Eye (tissue), 1 donor: ENCODE measurements at places on chromosomes 12 and 14.

DNA sequence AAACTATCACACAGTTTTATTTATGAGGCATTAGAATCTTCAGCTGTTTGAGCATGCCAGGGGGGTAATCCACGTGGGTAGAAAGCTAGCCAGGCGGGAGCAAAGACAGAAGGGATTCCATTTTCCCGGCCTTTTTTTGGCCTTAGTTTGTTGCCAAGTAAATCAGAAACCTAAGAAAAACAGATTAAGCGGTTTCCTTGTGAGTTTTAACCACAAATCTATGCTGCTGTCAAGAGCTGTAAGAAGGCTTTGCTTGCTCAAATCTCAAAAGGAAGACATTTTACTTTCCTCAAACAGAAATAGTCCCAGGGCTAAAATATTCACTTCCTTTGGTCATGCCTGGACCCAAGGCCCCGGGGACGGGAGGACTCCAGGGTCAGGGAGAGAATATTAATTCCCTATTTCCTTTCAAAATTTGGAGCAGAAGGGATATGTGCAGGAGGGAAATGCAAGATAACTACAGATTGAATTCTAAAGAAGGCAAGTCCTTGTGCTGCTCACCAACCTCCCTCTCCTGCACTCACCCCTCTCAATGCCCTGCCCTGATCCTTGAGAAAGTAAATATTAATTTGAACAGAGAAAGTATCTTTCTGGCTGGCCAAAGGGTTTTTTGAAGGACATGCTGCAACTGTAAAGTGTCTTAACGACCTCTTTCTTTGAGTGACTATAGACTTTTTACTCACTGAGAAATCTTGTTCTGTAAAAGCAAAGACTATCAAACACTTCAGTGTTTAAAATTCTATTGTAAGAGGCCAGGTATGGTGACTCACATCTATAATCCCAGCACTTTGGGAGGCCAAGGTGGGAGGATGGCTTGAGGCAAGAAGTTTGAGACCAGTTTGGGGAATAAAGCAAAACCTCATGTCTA, 75.7 kb downstream of the HSD17B6 start:
- DNase-seq: peak; percentile 24

GRCh38 chr14:51444353-51445000, 204.4 kb downstream of the TMX1 start:
- DNase-seq: no peak

GRCh38 chr12:52054231-52054832, 3.1 kb downstream of the NR4A1 start:
- DNase-seq: no peak

DNA sequence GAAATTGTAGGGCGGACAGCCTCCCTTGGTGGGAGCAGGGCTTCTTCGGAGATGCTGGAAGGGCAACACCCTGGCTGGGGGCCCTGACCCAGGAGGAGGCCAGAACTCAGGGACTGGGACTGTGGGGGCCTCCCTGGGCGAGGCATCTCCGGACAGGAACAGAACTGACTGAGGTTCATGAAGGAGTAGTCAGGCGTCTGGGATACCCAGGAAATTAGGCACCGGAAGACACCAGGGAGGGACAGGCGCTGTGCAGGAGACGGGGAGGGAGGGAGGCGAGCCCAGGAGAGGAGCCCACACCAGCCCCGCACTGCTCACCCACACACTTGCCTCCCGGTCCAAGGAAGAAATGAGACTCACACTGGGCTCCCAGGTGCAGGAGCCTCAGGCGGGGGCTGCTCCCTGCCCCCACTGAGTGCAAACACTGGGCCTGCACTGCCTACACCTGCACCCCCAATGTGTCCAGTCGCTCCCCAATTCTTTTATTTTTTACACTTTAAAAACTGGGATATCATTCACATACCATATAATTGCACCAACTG, 262.6 kb upstream of the SFSWAP start:
- DNase-seq: no peak

DNA sequence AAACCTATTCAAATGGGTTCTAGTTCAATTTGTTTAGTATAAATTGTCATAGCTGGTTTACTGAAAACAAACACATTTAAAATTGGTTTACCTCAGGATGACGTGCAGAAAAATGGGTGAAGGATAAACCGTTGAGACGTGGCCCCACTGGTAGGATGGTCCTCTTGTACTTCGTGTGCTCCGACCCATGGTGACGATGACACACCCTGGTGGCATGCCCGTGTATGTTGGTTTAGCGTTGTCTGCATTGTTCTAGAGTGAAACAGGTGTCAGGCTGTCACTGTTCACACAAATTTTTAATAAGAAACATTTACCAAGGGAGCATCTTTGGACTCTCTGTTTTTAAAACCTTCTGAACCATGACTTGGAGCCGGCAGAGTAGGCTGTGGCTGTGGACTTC, 8.3 kb downstream of the CALM1 start:
- no peak for DNase-seq

GRCh38 chr12:124704619-124705018, 137.2 kb upstream of the NCOR2 start:
- no peak for DNase-seq

- DNase-seq: peak; percentile 54
These were observed 275.0 kb upstream of the G2E3 start for GRCh38 chr14:30283822-30284446.

- no peak for DNase-seq
These were observed 2.8 kb upstream of the KCNH3 start for GRCh38 chr12:49535921-49536525.

- no peak for DNase-seq
These were observed 148.8 kb upstream of the EGLN3 start for GRCh38 chr14:34099635-34100034.

GRCh38 chr12:124335426-124336183, 40.7 kb downstream of the RFLNA start:
- DNase-seq: no peak

DNA sequence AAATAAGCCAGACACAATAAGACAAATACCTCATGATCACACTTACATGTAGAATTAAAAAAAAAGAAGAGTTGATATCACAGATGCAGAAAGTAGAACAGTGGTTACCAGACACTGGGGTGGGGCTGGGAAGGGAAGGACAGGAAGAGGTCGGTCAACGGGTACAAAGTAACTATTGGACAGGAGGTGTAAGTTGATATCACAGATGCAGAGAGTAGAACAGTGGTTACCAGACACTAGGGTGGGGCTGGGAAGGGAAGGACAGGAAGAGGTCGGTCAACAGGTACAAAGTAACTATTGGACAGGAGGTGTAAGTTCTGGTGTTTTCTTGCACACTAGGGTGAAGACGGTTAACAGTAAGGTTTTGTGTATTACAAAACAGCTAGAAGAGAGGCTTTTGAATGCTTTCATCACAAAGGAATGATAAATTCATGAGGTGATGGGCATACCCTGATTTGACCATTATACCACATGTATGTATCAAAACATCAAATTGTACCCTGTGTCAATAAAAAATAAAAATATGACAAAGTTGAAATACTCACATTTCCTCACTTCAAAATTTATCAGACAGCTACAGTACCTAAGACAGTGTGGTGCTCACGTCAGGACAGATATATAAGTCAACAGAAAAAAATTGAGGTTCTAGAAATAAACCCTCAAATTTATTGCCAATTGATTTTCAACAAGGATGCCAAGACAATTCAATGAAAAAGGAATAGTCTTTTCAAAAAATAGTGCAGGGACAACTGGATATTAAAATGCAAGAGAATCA, 32.8 kb downstream of the GALC start:
- DNase-seq: no peak

GRCh38 chr14:51121096-51121495, 26.2 kb upstream of the TRIM9 start:
- no peak for DNase-seq

GRCh38 chr14:64185184-64185583, 109.0 kb downstream of the ESR2 start:
- no peak for DNase-seq

- DNase-seq: no peak
These were observed 6.8 kb upstream of the LEMD3 start for GRCh38 chr12:65162609-65163008.

DNA sequence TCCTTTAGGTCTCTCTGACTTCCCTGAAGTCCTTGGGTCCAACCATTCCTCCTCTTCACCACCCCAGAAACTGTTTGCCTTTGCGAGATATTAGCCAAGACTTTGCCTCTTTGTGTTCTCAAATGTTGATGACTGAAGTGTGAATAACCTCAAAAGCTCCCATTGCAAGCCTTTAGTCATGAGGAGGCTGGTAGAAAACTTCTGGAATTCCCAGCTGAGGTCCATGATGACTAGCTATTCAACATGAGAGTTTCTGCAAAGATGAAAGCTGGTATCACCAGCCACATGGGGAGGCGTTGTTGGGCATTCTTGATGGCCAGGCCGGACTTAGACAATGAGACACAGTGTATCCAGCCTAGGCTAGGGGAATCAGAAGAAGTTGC, 111.7 kb downstream of the TBX5 start:
- DNase-seq: no peak

DNA sequence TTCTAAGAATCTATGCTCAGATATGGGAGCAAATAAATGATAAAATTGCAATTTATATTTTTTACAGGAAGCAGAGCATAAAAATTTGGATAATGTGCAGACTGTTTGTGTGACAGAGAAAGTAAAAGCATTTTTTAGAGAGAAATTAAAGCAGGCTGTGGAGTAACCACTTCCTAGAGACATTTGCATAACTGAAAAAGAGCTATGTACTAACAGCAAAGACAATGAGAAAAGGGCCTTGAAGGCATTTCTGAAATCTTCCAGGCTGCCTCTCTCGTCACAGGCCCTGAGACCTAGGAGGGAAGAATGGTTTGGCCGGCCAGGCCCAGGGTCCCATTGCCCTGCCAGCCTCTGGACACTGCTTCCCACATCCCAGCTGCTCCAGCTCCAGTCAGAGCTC, 247.2 kb downstream of the ALX1 start:
- no peak for DNase-seq

GRCh38 chr14:50060871-50061663, 55.3 kb downstream of the VCPKMT start:
- DNase-seq: peak; percentile 68

DNA sequence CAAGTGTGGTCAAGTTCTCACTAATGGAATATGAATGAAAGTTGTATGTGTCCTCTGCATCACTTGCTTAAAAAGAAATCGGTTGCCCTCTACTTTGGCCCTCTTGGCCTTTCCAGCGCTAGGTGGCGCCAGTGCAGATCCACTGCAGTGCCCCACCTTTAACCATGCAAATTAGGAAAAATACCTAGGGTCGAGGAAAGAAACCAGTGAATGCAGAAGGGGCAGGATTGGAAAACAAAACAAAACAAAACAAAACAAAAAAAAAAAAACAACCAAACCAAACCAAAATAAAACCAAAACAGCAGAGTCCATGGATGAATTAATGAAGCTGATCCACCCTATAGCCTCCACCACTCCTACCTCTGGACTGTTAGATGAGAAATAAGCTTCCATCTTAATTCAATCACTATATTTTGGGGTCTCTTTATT, 12.9 kb upstream of the NEMF start:
- DNase-seq: peak; percentile 86

- DNase-seq: no peak
These were observed 512.1 kb downstream of the DIO2 start for GRCh38 chr14:79699206-79699605.

DNA sequence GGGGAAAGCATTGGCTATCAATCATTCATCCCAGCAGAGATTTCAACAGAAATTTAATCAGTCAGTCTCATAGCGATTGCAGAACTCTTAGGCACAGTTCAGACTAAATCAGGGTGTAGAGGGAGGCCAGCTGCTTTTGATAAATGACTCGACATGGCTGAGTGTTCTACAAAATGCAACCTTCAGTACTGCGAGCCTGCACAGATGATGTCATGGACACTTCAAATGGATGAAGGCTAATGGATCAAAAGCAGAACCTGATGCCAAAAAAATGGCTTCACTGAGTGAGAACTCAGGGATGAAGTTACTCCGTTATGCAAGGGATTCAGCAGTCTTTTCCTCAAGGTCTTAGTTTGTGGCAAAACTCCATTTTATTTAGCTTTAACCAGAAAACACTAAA, 167.3 kb downstream of the DACT1 start:
- peak; percentile 44 for DNase-seq

DNA sequence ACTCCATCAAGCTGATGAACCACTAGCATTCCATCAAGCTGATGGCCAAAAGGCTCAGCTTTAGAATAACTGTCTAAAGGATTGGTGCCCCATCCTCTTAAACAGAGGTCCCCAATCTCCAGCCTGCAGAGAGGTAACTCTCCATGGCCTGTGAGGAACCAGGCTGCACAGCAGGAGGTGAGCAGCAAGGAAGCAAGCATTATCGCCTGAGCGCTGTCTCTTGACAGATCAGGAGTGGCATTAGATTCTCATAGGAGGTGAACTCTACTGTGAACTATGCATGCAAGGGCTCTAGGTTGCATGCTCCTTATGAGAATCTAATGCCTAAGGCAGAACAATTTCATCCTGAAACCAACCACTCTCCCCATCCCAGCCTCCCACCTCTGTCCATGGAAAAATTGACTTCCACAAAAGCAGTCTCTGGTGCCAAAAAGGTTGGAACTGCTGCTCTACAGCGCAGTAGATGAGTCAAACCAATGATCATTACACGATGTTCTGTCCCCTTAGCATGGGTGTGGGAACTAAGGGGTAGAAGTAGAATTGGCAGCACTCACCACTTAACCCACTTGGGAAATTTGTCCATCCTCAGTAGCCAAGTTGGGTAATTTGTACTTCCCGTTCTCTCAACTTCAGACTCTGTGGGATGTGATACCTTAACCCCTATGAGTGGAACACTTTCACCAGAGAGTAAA, 66.9 kb downstream of the ANKS1B start:
- peak; percentile 55 for DNase-seq

DNA sequence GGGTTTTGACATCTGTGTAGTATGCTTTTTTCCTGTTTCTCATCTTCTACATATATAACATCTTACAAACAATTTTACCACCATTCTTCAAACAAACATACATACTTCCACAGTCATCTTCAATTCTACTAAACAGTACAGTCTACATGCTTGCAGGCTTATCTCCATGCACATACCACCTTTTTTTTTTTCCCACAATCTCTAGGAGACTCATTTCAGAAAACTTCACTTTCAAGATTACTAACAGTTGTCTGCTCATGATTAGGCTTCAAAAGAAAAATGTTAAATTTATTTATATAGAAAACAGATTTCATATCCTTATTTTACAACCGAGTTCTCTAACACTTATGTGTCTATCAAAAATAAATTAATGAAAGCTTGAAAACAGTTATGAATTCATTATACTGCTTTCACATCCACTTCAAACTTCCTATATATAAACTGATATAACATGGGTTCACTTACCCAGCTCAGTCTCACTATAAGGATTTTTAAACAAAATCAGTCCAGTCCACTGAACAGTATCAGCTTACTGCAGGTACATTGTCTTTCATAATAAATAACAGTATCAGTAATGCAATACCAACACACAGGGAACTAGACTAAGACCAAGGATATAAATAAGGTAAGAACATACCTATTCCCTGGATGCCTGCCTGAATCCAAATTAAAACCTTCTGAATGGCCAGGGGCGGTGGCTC, 42.5 kb downstream of the LRP6 start:
- DNase-seq: no peak

- no peak for DNase-seq
These were observed 18.3 kb downstream of the SLC38A2 start for GRCh38 chr12:46354111-46354801.

DNA sequence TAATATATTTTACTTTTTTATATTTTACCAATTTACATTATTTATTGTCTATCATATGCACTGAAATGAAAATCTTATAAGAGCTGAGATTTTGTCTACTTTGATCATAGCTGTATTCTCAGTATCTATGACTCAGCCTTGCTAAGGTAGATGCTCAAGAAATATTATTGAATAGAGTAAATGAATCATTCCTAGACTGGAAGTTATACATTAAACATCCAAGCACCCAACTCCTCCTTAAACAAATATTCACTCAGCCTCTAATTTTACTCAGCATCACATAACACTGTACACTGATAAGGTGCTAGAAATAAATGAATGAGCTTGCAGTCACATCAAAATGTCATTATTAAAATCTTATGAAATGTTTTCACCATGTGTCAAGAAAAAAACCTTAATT, 1424.9 kb downstream of the LRFN5 start:
- DNase-seq: no peak
